ENCODE measurements at places on chromosomes 16 and 17.
A peak's percentile ranks its signal among the peaks of the same experiment; 100 is the strongest.

- no peak for DNase-seq
These were observed 31.8 kb downstream of the TMEM204 start for GRCh38 chr16:1565083-1565805.

- peak; percentile 12 for DNase-seq
These were observed 72.7 kb downstream of the ABCC1 start for GRCh38 chr16:16021988-16022682.

GRCh38 chr17:39697961-39698360, 1.9 kb upstream of the ERBB2 start:
- no peak for DNase-seq

GRCh38 chr16:30786936-30787612, at the start of gene ZNF629:
ZNF629 (minus strand) TSS chr16:30787205; CDS start chr16:30784482, 2,723 bp downstream.
- peak; percentile 70 for DNase-seq

DNA sequence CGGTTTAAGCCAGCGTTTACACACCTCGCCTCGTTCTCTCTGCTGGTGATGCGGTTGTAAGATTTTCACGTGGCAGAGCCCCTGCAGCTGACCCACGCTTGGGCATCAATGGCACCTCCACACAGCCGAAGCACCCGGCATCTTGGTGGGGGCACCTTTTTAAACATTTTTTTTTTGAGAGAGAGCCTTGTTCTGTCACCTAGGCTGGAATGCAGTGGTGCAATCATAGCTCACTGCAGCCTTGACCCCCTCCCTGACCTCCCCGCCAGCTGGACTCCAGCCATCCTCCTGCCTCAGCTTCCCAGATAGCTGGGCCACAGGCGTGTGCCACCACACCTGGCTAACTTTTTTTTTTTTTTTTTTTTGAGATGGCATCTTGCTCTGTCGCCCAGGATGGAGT, 4.9 kb downstream of the WDR90 start:
- DNase-seq: no peak

DNA sequence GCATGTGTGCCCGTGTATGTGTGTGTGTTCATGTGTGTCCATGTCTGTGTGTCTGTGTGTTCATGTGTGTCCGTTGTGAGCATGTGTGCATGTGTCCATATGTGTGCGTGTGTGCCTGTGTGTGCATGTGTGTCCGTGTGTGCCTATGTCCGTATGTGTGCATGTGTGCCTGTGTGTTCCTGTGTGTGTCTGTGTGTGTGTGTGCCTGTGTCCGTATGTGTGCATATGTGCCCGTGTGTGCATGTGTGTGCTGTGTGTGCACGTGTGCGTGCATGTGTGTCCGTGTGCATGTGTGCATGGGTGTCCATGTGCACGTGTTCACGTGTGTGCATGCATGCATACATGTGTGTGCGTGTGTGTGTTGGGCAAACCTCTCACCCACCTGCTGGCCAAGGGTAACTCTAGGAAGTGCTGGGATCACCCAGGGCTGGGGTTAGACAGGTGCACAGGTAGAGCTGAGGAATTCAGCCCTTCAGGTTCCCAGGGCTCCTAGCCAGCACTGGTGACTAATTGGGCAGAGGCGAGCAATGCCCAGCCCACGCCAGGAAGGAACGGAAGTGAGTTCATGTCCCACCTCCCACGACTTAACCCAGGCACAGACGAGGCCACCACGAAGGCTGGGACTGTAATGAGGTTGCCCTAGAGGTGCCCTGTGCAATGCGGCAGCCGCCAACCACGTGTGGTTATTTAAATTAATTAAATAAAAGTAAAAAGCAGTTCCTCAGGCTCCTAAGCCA, 8.2 kb upstream of the CSNK1D start:
- DNase-seq: no peak

GRCh38 chr16:50289950-50290764, 23.8 kb downstream of the ADCY7 start:
- DNase-seq: no peak

- DNase-seq: no peak
These were observed 53.8 kb downstream of the CEP112 start for GRCh38 chr17:66138120-66138519.

DNA sequence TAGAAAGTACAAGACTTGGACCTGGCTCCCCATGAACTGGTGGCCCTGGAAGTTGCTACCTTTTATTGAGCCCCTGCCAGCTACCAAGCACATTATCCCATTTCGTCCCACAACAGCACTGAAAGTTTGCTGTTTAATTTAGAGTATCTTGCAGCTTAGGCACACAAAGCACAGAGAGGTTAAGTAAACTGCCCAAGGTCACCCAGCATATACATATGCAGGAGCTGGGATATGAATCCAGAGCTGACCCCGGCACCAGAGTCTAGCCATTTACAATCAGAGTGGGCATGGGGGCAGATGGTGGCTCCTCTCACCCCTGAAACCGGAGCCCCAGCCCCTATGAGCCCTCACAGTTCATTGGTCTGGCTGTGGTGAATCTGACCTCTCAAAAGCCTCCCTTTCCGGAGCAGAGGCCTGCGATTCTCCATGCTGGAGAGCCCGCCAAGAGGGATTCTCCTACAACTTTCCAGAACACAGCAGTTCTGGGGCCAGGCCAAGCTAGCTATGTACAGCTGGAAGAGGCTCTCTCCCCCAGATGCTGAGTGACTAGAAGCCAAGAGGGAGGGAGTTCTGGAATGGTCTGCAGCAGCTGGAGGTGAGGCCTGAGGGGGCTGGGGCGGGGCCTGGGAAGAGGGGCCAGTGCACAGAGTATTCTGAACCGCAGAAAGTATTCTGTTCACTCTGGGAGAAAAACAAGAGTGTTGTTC, 58.3 kb downstream of the SREBF1 start:
- no peak for DNase-seq

GRCh38 chr17:46978489-46979146, 435 bp downstream of the RPRML start:
- no peak for DNase-seq

DNA sequence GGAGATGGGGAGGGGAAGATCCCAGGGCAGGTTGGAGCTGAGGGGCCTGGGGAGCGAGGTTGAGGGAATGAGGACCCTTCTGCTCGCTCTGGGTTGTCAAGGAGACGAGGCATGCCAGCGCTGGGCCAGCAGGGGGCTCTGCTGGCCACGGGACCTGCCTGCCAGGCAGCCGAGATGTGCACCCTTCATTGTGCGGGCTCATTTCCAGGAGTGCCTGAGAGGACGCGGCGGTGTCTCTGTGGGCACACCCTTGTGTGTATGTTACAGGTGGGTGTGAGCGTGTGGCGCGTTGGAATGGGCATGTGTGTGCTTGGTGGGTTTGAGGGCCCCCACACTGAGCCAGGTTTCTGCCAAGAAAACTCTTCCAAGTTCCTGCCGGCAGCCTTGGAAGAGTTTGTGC, 15.9 kb downstream of the ARHGAP23 start:
- peak; percentile 83 for DNase-seq

- no peak for DNase-seq
These were observed 749 bp downstream of the GRIN2A start for GRCh38 chr16:10181196-10182162.

- DNase-seq: no peak
These were observed 59.0 kb downstream of the VMP1 start for GRCh38 chr17:59766491-59766890.

DNA sequence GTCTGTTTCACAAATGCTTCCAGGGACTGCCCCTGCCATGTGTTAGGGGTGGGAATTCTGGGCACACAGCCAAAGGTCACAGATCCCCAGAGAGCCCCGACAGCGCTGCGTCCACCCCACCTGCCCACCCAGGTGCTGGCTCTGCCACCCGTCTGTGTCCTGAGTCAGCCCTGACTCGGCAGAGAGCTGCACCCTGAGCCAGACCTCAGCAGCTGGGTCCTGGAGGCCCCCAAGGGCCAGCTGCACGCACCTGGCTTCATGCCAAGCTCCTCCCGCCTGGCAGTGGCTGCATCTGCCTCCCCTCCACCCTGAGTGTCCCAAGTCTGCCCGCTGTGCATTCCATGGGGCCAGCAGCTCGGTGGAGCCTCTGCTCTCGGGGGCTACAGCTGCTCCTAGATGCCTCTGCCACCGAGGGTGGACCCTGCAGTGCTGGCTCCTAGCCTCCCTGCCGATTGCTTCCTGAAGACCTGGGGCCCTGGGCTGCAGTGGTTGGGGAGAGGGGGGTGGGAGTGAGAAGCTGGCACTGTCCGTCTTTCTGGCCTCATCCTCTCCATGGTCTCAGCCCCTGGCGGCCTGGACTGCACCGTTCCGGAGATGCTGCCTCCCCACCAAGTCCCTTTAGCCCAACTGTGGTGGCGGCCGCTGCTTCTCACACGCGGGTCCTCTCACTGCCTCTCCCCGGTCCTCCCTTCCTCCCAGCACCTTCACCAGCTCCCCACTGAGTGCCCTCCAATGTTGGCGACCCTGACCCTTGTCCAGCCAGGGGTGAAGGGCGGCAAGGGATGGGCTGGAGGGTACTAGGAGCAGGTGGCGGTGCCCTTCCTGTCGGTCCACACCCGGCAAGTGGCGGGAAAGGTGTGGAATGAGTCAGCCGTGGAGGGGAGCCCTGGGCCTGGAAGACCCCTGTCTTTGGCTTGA, 3.0 kb downstream of the SECTM1 start:
- peak; percentile 92 for DNase-seq

- no peak for DNase-seq
These were observed 26.6 kb downstream of the SOCS1 start for GRCh38 chr16:11229432-11229831.

- peak; percentile 75 for DNase-seq
These were observed 18.6 kb downstream of the C1QTNF1 start for GRCh38 chr17:79042421-79043190.

DNA sequence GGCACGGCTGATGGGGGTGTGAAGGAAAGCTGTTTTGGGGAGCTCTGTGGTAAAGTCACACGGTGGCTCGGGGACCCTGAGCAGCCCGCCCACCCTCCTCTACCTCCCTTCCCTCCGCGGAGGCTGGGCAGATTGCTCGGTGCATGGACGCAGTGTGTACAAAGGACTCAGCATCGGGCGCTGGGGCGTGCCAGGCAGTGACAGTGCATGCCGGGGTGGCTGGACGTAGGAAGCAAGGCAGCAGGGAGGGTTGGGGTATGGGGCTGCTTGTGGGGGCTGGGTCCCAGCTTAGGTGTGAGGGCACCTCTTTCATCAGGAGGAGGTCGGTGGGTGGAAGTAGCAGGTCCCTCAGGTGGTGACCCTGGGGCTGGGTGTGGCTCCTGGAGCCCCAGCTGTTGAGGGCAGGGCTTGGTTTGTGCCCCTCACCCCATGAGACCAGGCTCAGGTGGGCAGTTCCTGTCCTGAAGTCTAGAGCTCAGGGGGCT, 159.9 kb upstream of the GSE1 start:
- no peak for DNase-seq

DNA sequence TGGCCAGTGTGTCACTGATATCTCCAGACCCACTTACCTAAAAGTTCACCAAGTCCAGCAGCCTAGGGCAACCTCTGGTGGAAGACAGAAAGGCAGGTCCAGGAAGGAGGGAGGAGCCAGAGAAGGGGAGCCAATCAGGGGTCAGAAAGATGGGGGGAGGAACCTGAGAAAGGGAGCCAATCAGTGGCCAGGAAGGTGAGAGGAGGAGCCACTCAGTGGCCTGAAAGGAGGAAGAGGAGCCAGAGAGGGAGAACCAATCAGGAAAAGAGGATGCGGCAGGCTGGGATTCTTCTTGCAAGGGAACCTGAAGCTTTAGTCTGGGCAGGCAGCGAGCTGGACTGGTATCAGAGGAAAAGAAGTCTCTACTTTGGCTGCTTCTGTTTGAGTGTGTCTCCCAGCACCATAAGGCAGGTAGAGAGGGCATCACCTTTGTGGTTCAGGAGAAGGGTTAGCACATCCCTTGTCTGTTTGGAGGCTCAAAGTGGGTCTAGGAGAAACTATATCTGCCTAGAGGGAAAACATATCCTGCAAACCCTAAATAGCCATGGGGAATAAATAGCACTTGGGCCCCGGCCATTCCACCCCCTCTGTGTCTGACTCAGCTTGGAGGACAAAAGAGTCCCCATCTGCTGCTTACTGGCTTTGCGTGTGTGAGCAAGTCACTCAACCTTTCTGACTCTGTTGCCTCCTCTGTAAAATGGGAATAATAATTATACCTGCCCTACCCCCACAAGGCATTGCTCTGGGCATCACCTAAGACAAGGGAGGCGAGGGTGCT, 43.4 kb upstream of the CRHR1 start:
- DNase-seq: no peak
